Heart left ventricle (tissue), 16 donors: ENCODE measurements at places on chromosomes 1 and 21. TPM values are rescaled to one million over a fixed set of nuclear protein-coding genes. Genes with fewer than 3 reads are reported as not detected.

Gene SYCP1
- not detected for polyA plus RNA-seq

Gene ANXA9
- 0.19 TPM for polyA plus RNA-seq

Gene PIK3C2B
- polyA plus RNA-seq, result 9.2 TPM

Gene RPTN
- polyA plus RNA-seq, result not detected

Gene SIPA1L2
- 103 TPM for polyA plus RNA-seq
